ENCODE measurements at places on chromosomes 1 and 21.

- no peak for DNase-seq
Observed at GRCh38 chr21:14901482-14901958, 163.3 kb downstream of the NRIP1 start.

- no peak for DNase-seq
Observed at GRCh38 chr1:234094172-234094571, 189.7 kb downstream of the SLC35F3 start.

GRCh38 chr1:41811051-41811795 is 107.5 kb downstream of the HIVEP3 start:
- peak; percentile 14 for DNase-seq

GRCh38 chr1:62013264-62013663 is 181.4 kb upstream of the L1TD1 start:
- no peak for DNase-seq

DNA sequence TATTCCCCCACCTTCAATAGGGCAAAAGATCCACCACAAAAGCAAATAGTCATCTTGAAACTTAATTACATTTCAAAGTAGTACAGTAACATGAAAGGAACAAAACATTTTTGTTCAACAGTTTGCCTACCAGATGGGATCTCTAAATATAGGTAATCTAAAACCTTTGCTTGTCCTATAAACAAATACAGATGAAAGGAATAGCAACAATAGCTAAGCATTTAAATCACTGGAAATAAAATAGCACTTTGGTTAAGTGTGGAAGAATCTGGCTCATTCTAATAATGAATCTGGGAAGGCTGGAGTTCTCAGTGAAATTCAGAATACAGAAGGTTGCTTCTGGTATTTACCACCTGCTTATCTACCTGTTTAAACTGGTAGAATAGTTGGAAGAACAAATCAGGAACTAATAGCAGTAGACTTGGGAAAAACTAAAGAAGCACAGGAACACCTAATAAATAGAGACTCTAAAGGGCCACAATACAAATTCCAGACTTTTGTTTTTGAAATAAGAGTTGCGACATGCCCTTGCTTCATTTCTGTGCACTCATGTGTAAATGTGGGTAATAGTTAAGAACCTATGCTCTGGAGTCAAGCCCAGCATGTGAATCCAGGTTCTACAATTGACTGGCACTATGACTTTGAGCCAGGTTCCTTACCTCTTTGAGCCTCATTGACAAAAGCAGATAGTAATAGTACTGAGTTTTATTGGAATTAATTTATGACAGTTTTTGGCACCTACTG is 2.3 kb upstream of the LYPLAL1 start:
- no peak for DNase-seq
